ENCODE measurements at places on chromosomes 12 and 14.

DNA sequence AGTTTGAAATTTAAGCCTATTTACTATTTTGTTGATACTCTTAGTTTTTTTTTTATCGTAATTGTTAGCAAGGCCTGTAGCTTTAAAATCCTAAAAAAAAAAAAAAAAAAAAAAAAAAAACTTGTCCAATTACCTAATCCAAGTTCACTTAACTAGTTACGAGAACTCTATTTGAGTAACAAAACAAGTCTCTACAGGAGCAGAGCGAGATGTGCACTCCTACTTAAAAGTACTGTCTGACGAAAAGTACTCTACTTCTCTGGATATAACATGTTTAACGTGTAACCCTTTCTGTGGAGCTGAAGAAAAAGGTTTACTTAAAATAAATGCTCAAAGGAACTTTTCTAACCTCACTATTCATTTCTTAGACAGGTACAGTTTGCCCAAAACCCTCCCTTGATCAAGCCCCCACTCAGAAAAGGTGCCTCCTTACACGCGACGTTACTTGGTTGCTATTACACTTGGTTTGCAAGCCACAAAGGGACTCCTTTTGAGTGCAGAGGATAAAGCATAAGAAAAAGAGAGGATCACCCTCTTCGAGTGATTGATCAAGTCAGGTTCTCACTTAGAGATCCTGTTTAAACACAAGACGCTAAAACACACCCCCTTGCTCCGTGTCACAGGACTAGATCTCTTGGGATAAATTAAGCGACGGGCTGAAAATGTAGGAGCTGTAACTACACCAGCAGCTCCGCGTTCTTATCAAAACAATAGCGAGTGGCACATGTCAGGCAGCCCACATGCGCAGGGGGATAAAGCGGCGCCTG lies 2.2 kb downstream of the BAZ1A start:
- DNase-seq, result peak; percentile 14

DNA sequence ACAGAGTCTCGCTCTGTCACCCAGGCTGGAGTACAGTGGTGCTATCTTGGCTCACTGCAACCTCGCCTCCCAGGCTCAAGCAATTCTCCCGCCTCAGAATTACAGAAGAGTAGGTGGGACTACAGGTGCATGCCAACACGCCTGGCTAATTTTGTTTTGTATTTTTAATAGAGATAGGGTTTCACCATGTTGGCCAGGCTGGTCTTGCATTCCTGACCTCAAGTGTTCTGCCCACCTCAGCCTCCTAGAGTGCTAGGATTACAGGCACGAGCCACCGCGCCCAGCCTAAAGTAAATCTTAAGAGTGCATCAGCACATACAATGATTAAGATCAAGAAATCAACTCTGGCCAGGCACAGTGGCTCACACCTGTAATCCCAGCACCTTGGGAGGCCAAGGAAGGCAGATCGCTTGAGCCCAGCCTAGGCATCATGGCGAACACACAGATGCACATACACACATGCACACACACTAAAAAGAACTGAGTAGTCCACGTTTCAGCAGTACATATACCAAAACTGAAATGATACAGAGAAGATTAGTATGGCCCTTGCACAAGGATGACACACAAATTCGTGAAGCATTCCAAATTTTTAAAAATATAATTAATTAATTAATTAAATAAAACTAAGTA lies 65.0 kb downstream of the HECTD1 start:
- DNase-seq, result no peak

DNA sequence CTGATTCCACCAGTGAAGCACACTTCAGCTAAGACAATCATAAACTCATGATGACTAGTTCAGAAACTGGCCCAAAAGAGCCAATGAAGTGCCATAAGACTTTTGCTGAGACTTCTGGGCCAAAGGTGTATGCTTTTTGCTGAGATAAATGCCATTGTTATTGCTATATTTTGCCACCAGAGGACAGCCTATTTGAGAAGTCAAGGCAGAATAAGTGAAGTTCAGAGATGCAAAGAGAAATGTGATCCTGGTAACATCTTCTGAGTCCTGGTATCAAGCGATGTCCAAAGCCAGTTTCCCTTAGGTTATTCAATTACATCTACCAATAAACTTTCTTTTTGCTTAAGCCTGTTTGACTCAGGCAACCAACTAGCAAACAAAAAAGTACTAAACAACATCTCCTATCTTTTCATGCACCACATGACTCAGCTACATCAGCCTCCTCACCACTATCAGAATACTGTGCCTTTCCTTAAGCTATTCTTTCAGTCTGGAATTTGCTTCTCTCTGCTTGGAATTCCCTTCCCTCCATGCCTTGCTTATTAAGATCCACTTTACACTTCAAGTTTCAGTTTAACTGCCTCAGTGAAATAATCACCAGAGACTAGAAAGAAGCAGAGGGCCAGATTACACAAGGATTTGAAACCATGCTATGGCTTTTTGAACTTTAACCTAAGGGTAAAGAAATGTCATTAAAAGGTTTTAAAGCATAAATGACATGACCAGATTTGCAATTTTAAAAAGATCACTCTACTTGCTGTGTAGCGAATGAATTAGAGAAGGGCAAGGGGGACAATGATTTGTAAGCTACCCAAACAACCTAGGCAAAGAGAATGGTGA lies 14.0 kb downstream of the CRY1 start:
- DNase-seq, result no peak

GRCh38 chr12:46267575-46267824 lies 1.3 kb downstream of the SLC38A1 start:
- DNase-seq, result no peak

DNA sequence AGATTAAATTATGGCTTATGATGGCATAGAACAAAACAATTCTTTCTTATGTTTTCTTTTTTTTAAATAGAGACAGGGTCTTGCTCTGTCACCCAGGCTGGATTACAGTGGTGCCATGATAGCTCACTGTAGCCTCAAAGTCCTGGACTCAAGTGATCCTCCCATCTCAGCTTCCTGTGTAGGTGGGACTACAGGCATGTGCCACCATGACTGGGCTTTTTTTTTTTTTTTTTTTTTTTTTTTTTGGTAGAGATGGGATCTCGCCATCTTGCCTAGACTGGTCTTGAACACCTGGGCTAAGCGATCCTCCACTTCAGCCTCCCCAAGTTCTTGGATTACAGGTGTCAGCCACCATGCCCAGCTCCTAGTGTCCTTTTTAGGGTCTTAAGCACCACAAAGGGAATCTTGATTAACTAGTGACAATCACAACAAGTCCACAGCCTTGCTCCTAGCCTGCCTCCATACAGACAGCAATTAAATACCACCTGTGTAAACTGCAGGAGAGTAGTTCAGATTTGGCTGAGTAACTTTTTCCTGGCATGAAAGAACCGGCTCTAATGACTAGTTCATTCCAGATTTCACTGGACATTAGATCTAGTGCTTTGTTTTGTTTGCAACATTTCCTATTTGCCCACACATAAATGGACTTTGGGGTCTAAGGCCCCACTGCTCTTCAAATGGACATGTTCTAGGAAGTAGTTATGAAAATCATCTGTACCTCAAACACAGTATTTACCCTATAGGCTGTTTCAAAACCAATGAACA lies 61.6 kb downstream of the SH2B3 start:
- DNase-seq, result no peak

- no peak for DNase-seq
Observed at GRCh38 chr14:69473260-69473659, 11.3 kb upstream of the PLEKHD1 start.

- no peak for DNase-seq
Observed at GRCh38 chr12:501722-502447, 42.1 kb downstream of the B4GALNT3 start.

DNA sequence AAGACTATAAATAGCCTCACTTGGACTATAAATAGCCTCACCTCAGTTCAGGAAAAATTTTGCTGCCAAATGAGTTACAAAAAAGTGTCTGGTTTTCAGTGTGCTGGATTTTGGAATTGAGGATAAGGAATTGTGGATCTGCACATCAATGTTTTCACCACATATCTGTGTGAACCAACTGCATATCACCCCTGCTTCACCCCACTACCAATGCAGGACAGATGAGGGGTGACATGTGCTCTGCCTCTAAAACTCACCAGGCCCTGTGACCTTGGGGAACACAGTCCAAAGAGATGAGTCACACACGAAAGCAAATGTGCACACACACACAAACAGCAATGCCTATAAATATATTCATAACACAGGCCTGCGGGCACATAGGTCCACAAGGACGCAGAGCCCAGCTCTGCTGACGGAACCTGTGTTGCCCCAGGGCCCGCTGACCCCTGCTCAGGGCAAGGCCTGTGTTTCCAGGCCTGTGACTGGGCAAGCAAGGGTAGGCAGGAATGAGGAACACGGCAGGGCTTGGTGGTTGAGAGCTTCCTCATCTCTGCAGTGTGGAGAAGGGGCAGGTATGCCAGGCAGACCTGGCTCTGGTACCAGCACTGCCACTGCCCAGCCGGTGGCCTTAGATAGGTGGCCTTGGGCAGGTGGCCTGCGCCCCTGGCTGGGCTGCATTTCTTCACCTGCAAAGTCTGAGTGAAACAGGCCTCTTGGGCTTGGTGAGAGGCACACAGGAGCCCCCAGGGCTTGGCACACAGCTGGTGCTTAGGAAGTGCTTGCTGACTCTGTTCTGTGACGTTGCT lies 82.4 kb downstream of the ARL6IP4 start:
- DNase-seq, result no peak

DNA sequence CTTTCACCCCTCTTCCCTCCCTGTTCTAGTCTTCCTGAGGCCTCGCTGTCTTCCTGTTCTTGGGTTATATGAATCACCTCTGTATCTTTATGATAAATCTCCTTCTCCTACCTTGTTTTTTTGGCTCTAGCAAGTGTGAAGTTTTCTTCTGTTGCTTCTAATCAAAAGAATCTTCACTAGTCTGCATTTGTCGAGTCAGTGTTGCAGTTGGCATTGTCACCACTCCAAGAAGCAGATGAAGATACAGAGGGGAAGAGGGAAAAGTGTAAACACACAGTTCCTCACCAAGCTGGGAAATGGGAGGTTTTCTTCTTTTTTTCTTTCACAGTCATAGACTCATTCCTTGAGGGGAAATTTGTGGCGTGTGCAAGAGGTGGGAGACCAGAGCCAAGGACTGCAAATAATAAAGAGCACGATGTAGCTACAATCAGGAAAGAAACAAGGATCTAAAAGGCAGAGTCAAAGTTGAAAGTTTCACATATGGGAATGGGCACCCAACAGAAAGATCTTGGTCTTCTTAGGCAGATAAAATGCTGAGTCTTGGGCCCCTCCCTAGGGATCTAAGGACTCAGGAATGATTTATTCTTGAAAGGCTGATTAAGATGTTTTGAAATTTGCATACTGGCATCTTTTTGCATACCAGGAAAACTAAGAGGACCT lies 22.2 kb upstream of the PRICKLE1 start:
- no peak for DNase-seq

DNA sequence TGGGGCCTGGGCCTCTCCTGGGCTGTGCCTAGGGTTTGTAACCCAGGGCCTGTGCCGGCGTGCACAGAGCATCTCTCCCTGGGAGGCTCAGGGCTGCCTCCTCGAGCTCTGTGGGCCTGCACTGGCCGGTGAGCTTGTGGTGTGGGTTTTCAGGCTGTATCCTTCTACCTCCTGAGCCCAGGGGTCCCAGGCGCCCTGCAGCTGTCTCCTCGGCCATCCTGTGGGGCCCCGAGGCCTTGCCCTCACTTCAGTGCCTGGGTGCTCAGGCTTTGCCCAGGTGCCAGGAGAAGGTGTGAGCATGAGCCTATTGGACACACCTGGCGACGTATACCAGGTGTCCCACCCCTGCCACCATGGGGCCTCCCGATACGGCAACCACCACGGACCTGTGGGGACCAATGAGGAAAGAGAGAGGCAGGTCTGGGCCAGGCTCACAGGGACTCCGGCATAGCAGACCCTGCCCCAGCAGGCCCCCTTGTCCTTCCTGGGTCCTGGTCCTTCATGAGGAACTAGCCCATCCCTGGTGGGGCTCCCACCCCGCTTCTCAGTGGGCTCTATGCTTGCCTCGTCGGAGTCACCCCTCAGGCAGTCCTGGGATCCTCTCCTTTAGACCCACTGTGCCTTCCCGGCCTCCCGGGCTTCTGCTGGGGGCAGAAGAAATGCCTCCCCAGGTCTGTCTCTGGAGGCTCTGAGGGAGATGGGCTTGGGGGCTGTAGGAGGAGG lies 400.2 kb downstream of the TMEM121 start:
- DNase-seq, result no peak

DNA sequence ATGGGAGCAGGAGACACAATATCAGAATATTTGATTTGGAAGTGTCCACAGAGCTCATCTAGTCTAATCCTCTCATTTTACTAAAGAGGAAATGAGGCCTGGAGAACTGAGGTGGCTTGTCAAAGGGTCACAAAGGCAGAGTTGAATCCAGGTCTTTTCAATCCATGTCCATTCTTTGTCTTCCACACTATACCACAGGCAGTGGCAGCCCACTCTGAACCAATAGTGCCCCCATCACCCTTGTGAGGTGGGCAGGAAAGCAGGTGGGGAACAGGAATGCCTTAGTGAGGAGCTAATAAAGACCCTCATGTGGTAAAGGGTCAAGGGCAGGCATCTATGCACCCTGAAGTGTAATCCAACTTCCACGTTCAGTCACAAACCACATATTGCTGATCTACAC lies 134.8 kb upstream of the EGLN3 start:
- DNase-seq, result no peak

DNA sequence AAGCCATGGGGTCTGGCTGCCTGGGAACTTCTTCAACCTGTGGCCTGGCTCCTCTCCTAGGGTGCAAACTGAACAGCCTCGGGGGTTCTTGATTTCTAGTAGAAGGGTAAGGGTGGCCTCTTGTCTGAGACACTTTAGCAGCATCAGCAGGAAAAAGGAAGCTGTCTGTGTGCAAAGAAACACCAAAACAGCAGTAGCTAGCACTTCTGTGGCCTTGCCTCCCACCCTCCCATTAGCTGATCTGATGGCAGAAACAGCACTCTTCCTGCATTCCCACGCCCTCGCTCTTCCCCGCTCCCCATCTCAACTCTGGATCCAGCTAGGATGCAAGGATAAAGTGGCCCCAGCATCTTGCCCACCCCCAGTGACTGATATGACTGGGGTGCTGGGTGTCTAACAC lies 20.7 kb downstream of the SLC7A8 start:
- DNase-seq, result no peak

DNA sequence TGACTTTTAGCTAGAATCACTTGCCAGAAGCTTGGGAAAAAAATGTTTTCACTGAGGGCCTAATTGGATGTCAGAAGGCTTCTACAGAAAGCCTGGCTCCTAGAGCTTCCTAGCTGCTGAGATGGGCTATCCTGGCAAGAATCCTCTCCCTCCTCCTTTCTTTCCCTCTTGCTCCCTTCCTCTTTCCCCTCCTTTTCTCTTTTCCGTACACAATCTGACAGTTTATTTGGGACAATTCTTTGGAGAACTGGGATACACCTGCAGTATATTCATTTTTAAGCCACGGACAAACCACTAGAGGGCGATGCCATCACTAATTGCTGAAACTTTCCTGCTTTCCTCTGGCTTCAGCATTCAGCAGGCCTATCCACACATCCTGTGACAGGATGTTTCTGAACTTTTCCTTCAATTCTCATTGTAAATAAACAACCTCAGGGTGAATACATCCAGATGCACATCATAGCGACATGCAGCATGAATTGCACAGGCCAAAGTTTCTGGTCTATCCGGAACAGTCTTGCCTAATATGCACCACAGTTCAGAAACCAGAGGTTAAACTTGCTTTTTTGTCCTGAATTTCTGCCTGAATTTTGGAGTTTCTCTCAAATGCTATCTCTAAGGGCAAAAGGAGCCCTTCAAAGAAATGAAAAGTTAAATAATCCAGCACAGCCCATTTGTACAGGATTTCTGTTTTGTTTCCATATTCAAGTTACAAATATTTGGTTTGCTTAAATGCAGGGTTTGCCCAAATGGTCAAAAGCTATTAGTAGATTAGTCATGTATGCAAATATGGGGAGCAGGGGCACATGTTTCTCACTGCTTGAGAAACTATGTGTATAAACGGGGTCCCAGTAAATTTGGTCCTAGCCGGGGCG lies 142.8 kb downstream of the PAWR start:
- DNase-seq, result no peak

- no peak for DNase-seq
Observed at GRCh38 chr12:99087278-99087677, 442.2 kb downstream of the APAF1 start.
